CD4-positive, alpha-beta T cell treated with Interleukin-12 subunit alpha and Interleukin-12 subunit beta, for 1 hour (primary cell): ENCODE measurements at places on chromosomes 7 and 10.

- DNase-seq = no peak
These were observed 94.3 kb upstream of the PDE1C start for GRCh38 chr7:32164341-32164996.

DNA sequence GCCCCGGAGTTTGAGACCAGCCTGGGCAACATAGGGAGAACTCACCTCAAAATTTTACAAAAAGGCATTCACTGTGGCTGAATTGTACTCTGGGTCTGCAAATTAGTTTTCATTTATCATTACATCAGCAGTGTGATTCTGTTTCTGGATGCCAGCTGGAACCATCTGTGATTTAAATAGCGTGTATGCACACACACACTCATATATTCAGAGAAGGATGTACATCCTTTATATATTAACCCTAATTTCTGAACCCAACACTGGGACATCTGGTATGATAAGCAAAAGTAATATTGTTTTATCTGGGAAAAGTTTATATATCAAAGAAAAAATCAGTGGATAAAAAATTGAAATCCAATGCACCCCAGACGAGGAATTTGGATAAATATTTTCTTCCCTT is 33.8 kb upstream of the LYZL1 start:
- no peak for DNase-seq

GRCh38 chr7:38283809-38284208 is 10.4 kb upstream of the TARP start:
- no peak for DNase-seq

DNA sequence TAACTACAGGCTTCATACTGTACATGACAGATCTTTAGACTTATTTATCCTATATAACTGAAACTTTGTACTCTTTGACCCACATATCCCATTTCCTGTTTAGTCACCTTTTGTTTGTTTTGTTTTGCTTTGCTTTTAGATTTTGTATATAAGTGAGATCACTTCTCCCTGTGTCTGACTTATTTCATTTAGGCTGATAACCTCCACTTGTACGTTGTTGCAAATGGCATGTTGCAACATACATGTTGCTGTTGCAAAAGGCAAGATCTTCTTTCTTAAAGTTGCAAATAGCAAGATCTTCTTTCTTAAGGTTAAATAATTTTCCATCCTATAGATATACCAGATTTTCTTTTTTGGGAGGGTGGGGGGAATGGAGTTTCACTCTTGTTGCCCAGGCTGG is 341.5 kb downstream of the OTUD1 start:
- DNase-seq = no peak

- no peak for DNase-seq
These were observed 30.4 kb downstream of the SEPTIN7 start for GRCh38 chr7:35831208-35831607.
